Globus pallidus (tissue), 1 donor: ENCODE measurements at places on chromosomes 12 and 14.
A peak's percentile ranks its signal among the peaks of the same experiment; 100 is the strongest.

GRCh38 chr14:28398506-28398905 is 368.1 kb upstream of the FOXG1 start:
- DNase-seq, result no peak

GRCh38 chr14:95523815-95524448 is 7.5 kb upstream of the SYNE3 start:
- DNase-seq, result no peak

- no peak for DNase-seq
Measured at GRCh38 chr14:92443741-92444140, 69.8 kb upstream of the RIN3 start.

DNA sequence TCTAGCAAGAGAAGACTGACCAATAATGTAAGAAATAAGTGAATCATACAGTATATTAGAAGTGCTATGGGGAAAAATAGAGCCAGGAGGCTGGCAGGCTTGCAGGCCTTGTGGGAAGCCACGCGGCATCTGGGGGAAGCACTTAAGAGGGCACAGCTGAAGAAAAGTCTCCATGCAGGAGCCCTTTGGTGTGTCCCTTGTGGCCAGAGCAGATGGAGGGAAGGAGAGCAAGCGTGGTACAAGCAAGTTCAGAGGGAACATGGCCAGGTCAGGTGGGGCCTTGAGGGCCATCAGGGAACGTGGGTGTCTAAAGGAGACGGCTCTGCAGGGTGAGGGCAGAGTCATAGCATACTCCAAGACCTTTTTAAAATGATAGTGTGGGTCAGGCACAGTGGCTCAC is 51.7 kb downstream of the LRRC74A start:
- no peak for DNase-seq

GRCh38 chr14:77883131-77883846 is 83.4 kb downstream of the ADCK1 start:
- DNase-seq, result no peak

- DNase-seq, result peak; percentile 38
Measured at GRCh38 chr12:118187751-118188435, 52.0 kb downstream of the PEBP1 start.

DNA sequence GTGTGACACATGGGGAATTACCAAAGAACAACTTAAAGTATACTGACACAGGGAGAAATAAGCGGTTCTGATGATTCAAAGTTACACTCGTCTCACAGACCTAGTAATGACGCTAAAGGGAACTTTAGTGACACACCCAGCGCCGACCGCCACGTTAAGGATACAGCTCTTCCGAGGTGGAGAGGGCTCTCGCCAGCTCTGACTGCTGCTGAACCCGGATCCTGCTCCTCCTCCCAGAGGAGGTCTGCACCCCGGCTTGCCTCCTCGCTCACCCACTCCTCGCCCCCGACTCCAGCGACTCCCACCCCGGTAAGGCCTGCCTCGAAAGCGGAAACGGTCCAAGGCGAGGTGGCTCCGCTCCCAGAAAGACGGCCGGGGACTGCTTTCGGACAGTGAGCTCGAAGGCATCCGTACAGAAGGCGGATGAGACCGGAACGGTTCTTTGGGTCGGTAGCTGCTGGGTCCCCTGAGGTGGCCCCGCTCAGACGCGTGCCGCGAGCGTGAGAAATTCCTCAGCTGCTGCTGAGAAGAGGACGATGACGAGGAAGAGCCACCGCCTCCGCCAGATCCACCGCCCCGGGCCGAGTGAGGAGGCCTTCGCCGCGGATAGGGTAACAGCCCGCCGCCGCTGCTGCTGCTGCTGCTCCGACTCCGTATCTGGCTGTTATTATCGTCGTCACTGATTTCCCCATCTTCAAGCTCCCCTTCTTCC is 643 bp downstream of the ZFC3H1 start:
- DNase-seq, result peak; percentile 37

DNA sequence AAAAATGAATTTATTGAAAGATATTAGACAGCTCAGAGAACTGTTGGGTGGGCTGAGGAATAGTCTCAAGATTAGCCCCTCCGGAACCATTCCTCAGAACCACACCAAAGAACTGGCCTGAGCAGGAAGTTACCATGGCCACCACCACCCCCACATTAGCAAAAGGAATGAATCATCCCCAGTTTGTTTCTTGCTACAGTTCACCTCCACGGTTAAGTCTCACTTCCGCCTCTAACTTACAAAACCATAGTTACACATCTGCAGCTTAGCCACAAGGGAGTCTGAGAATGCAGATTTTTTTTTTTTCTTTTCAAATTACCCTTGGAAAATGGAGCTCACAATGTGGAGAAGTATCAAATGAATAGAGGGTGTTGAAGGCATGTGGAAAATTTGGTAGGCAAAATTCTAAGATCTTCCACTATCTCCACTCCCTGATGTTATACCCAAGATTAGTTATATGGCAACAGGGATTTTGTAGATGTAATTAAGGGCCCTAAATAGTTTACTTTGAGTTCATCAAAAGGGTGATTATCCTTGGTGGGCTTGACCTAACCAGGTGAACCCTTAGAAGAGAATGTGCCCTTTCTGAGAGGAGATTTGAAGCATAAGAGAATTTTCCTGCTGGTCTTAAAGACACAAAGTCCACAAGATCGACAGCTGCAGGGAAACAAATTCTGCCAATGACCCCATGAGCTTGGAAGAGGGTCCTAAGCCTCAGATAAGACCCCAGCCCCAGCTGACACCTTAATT is 129.8 kb upstream of the KRR1 start:
- no peak for DNase-seq

DNA sequence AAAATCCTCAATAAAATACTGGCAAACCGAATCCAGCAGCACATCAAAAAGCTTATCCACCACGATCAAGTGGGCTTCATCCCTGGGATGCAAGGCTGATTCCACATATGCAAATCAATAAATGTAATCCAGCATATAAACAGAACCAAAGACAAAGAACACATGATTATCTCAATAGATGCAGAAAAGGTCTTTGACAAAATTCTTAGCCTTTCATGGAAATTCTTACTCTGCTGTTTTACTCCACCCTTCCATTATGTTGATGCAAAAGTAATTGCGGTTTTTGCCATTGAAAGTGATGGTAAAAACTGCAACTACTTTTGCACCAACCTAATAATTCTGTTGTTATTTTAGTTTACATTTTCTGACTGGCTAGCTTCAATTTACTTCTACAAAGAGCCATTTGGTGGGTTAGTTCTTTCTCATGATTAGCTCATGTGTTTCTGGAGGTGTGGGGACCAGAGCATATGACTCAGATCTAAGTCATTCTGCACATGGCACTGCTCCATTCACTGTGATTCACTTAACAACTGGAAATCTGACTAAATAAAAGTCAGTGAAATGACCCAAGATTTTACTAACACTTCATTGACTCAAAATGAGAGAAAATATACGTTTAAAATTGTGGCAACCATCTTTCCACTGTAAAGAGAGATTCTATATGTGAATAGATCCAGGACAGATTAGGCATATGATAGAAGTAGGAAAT is 99.9 kb downstream of the TMTC3 start:
- DNase-seq, result no peak

- peak; percentile 7 for DNase-seq
Measured at GRCh38 chr12:67161322-67161918, 107.7 kb upstream of the CAND1 start.

- DNase-seq, result no peak
Measured at GRCh38 chr12:115013236-115013981, 329.4 kb upstream of the TBX3 start.

- DNase-seq, result no peak
Measured at GRCh38 chr12:114655934-114656749, 27.8 kb downstream of the TBX3 start.

DNA sequence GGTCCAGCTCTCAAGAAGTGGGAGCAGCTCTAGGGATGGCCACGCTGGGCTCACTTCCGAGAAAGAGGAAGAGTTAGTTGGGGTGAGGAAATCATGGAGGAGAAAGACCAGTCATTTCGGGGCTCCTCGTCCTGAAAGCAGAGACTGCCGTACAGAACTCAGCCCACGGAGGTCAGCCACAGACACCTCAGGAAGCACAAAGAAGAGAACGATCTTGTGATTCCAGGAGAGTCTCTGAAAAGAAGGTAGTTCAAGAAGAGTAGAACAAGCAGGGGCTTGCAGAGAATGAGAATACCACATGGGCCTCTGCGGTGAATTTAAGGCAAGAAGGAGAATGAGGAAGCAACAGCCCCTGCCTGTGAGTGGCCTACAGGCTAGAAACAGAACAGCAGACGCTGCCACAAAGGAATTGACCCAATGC is 311.9 kb downstream of the CACNA1C start:
- no peak for DNase-seq

- DNase-seq, result no peak
Measured at GRCh38 chr14:94494085-94494484, 15.2 kb downstream of the SERPINA12 start.

DNA sequence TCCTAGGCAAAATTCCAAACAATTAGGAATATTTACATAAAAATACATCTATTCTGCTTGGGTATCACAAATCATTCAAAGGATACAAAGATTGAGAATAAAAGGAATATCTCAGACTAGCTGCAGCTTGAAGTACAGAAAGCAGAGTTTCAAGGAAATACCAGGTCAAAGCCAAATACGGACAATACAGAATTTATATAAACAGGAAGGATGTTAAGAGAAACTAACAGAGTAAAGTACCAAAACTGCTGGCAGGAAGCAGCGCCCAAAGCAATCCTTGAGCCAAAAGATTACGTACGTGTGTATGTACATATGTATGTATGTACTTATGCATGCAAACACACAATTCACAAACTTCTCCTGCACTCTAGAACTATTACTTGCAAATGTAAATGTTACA is 86.6 kb downstream of the PPP1R12A start:
- DNase-seq, result no peak

DNA sequence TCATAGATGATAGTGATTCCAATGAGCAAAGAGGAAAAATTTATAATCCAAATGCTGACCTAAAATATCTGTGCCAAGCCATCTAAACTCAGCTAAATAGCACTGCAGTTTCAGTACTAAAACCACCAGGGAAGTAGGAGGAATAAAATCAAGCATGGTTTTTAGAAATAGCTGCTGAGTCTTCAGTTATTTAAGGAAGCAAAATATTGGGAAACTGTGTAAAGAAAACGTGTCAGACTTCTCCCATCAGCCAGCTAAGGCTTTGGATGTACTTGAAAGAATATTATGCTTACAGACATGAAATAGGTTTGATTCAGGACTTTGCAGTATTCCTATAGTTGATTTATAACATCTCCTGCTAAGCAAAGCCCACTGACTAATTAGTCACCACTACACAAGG is 24.7 kb downstream of the CLEC2D start:
- DNase-seq, result no peak

- no peak for DNase-seq
Measured at GRCh38 chr12:65603438-65604351, 220.6 kb upstream of the HMGA2 start.

DNA sequence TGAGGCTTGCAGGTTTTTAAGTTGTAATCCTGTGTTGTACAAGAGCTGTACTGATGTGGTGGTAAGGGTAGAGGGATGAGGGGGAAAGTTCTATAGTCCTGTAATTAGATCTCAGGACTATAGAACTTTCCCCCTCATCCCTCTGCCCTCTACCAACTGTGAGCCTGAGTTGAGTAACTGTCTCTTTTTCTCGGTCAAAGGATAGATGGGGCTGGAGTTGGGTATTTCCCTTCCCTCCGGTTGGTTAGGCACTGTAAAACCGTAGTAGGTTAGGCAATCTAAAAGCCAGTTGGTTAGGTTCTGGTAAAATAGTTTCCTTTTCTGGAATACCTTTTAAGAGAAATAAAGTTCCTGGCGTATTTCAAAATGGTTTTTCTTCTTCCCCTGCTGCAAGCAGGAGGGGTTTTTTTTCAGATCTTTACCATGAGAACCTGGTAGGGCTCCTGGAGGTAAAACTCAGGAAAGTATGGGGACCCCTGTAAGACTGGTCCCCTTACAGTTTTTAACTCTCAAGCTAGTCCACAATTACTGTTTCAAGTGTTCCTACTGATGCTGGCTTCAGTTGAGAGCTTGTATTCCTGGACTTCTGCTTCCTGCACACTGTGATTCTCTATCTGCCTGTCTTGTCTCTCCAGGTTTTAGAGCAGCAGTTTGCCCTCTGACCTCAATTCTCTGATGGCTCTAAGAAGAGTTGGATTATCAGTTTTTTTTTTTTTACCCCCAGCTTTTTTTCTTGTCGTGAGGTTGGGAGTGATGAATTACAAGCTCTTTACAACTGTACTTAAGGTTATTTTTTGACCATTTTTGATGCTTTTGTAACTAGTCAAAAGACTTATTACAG is 58.7 kb downstream of the FUT8 start:
- DNase-seq, result no peak

GRCh38 chr12:14326699-14327098 is 38.8 kb upstream of the ATF7IP start:
- no peak for DNase-seq

DNA sequence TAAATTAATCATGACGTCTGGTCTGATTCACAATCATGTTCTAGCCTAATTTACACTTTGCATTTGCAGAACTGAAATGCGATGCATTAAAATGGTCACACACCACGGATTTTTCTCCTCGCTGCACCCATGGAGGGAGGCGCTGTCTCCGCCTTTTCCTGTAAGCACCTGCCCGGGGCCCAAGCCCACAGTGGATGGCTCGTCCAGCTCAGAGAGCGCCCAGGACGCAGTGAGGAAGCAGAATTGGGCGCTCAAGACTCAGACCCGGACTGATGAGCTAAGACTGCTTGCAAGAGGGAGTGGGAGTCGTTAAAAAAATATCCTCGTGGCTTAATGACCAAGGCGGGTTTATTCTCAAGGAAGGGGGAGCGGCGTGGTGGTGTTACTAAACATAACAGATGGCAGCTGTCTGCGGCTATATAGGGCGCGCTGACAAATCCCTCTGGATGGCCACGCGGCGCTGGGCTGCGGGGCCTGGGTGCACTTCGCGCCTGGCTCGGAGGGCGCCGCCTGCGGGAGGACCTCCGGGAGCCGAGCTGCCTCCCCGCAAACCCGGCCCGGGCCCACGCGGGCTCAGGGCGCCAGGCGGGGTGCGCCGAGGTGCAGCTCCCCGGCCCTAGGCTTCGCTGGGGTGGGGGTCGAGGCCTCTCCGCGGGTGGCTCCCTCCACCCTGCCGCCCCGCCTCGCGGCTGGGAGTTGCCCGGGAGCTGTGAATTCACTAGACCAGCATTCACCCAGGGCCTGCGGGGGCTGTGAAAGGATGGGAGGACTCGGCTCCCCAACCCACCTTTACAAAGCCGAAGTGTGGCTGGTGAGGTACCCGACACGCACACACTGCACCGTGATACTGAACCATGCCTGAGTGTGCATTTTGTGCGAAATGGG is 78.7 kb downstream of the PPM1A start:
- DNase-seq, result no peak

DNA sequence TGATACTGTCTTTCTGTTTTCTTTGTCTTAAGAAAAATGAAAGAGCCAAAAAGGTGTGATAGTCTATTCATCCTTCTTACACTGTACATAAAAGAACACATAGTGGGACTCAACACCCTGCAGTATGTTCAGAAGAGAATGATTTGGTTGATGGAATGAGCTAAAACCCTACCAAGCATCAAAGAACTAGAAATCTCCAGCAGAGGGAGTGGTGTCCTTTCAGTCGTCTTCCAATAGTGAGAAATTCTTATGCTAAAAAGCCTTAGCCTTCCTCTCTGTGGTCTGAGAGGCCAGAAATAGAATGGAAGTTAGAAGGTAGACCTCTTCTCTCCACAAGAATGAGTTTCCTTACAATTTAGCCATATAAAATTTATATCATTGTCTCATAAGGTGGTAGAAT is 393.4 kb upstream of the SEL1L start:
- DNase-seq, result peak; percentile 37

- DNase-seq, result peak; percentile 72
Measured at GRCh38 chr14:73764406-73765280, 50.5 kb upstream of the PNMA1 start.
